ENCODE measurements at places on chromosomes 2 and 18. TPM values are rescaled to one million over a fixed set of nuclear protein-coding genes. Genes with fewer than 3 reads are reported as not detected.
A peak's percentile ranks its signal among the peaks of the same experiment; 100 is the strongest.

- DNase-seq, result no peak
Observed at GRCh38 chr2:130872741-130873125, 36.0 kb downstream of the ARHGEF4 start.

DNA sequence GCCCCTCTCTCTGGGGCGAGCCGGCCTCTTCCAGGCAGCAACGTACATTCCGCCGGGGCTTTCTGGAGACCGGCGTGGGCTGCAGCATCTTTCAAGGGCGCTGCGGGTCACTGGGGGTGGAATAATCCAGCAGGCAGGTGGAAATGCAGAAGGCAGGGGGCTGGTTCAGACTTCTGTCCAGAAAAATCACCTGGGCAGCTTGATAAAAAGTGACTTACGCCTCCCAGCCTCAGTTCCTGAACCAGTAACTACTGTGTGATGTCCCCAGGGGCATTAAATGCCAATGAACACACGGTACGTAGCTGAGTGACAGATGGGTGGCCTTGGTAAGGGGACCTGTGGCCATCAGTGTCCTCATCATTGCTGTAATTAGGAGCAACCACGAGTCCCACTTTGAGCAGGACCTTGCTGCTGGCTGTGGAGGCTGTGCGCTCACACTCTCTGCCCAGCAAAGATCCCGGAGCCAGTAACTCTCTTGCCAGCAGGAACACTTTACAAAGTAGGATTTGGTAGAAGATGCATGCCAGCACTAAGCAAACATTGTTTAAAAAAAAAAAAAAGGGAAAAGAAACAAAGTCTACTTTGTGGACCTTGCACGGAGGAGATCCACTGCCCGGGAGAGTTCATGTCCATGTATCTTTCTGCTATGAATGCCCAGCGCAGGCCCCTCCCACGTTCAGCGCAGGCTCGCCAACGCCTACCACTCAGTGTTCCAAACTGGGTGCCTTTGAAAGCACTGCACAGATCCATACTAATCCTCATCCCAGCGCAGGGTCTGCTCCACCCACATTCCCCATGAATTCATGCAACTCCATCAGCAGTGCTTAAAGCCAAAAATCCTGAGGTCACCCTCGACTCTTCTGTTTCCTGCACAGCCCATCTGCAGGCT, 177.3 kb downstream of the HDAC4 start:
- DNase-seq, result peak; percentile 86

DNA sequence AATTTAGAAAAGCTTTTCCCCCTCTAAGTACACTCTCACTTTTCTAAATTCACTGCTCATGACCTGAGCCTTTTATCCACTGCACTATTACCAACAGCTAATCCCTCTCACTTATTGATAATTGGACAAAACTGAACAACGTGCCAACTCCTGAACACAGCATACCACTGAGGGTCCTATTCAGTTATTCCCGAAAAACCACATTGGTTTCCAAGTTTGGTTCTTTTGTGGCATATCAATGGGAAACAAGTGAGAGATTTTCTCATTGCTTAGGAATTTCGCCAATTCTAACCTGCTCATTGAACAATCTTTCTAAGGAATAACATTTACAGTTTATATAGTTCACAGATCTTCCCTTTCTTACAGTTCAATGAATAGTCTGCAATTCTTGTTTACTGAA, 977.4 kb downstream of the TMEM182 start:
- DNase-seq, result no peak

The UBE2F gene
- 69.6 TPM for total RNA-seq

The DPP4 gene
- 3.2 TPM for total RNA-seq

- peak; percentile 75 for DNase-seq
Observed at GRCh38 chr2:150486539-150487484, 655 bp downstream of the RND3 start.

GRCh38 chr2:38602136-38602731, 494 bp downstream of the HNRNPLL start:
- DNase-seq, result peak; percentile 67

- peak; percentile 21 for DNase-seq
Observed at GRCh38 chr2:161423421-161424393, 7.6 kb downstream of the TBR1 start.

- DNase-seq, result no peak
Observed at GRCh38 chr2:64414736-64415435, 39.1 kb upstream of the LGALSL start.

DNA sequence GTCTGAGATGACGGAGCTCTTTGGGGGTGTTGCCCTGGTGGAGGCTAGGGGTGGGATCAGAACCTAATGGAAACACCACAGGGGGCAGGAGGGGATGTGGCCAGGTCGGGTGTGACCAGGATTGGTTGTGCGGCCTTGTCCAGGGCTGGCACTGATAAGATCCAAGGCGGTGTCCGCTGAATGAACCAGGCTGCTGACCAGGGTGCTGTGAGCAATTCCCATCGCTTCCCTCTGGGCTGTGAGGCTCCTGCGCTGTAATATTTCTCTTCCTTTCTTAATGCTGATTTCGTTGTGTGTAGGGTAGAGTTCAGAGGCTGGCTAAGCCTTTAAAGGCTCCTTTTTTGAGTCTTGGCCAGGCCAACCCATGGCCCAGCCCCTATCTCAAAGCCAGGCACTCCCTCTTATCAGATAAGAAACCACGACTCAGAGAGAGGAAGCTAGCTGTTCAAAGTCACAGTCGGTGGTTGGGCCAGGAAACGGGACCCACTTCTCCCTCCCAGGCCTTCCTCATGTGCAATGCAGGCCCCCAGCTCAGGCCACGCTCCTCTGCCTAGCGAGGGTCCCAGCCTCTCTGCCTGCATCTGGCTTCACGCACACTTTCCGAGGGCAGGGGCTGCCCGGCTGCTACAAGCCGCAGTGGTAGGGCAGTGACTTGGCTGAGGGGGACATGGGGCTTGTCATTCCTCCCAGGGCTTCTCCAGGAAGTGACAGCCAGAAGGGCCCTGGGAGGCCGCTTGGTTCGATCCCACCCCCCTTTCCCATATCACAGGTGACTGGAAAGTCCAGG, 26.0 kb upstream of the FOSL2 start:
- DNase-seq, result no peak

GRCh38 chr2:15636972-15637785, 45.5 kb downstream of the DDX1 start:
- peak; percentile 93 for DNase-seq

DNA sequence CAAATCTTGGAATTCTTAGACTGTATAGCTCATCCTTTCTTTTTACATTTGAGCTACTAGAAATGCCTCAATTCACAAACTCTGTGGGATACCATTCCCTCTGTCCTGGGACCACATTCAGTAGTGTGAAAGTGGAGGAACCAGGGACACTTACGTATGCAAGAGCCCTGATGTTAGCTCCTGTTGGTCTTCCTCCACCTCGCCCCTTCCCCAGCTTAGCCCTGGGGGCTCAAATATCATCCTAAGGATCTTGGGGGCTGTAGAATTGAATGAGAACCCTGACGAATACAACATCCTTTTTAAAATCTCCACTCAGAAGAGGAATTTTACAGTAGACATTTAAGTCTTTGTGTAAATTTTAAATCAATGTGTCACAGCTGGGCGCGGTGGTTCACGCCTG, 65.2 kb upstream of the RAPH1 start:
- DNase-seq, result no peak

DNA sequence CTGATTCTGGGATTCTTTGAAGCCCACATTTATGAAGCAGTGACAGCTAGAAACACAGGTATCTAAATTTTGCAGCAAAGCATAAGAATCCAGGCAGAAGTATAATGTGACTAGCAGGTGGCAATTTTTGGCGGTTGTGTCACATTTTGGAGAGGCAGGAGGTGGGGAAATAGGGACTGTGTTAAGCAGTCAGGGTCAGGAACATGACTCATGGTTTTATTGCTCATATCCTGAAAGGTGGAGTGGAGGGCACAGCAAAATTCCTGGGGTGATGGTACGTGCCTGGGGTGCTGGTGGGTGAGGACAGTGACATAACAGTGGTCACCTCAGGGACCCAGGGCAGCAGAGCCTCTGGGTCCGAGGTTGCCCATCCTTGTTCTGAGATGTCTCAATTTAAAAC, 63.5 kb upstream of the TTN start:
- DNase-seq, result no peak

GRCh38 chr2:19848952-19849351, 52.8 kb downstream of the TTC32 start:
- no peak for DNase-seq

DNA sequence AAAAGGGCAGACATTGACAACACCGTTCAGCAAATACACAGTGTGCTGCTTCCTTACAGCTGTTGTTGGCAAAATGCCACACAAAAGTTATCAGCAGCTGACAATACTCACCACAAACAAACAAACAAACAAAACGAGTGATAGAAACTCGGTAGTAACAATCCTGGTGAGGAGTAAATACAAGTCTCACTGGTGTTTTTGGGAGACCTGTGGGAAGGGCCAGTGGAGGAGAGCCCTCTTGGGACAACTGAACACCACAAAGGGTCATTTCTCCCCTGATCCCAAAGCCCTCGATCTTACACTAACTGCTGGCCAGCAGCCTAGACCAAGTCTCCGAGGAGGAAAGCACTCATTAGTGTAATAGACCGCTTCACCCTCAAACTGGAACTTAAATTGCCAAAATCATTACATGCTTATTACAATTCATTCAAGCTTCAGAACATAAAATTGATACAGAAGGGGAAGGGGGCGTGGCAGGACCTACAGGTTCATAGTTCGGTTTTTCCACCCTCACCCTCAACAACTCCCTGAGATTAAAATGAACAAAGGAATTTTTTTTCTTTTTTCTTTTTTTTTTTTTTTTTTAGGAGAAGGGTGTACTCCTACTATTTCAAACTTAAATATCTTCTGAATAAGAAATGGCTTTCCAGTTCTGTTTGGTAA, 5.0 kb downstream of the AP1S3 start:
- DNase-seq, result no peak

The RNF149 gene
- total RNA-seq, result 64.8 TPM

The UGT1A4 gene
- 1.6 TPM for total RNA-seq

GRCh38 chr2:233433794-233434193, 79.5 kb downstream of the DGKD start:
- DNase-seq, result no peak

DNA sequence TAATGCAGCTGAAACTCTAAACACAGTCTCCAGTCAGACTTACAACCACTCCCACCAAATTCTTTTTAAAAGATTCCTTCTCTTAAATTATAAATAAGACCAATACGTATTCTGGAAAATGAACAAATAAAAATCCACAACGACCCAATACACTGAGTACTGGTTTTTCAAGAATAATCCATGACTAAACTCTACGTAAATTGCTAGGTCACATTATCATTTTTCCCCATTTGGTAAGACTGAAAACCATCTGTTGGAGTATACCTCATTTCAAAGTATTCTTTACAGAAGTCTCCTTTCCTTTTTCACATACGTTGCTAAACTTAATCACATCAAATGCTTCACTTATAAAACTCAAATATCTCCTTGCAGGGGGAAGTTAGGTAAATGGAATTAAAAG, 6.0 kb downstream of the ZNF516 start:
- peak; percentile 28 for DNase-seq

- DNase-seq, result no peak
Observed at GRCh38 chr2:144261336-144261735, 258.6 kb downstream of the ZEB2 start.

The FZD7 gene
- 27.1 TPM for total RNA-seq

The SLC16A14 gene
- 9.9 TPM for total RNA-seq

The UGT1A3 gene
- total RNA-seq, result 0.51 TPM

The TACR1 gene
- 0.41 TPM for total RNA-seq

GRCh38 chr2:51093016-51093415, 61.1 kb upstream of the NRXN1 start:
- no peak for DNase-seq

The FHL2 gene
- 193 TPM for total RNA-seq
